Tongue (tissue), 3 donors: ENCODE measurements at places on chromosomes 4 and X.
A peak's percentile ranks its signal among the peaks of the same experiment; 100 is the strongest.

DNA sequence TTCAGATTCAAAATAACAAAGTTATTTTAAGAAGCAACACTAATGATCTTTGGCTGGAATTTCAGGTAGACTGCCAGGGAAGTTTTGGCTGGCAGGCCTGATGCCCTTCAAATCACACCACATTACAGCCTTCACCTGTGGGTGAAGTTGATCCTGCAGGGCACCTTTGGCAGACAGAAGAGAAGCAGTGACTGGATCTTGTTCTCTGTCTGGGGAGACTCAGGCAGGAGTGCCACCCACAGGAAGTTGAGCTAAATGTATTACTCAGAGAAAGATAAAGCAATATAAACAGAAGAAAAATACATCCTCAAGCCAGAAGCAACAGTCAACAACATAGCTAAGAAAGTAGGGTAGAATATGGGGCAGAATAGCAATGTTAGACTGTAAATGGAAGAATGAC is 12.8 kb upstream of the CFAP299 start:
- DNase-seq = peak; percentile 11

- no peak for DNase-seq
Observed at GRCh38 chr4:18397681-18398390, 376.3 kb upstream of the LCORL start.

GRCh38 chrX:95040104-95040503 is 1366.1 kb downstream of the FAM133A start:
- DNase-seq = no peak

DNA sequence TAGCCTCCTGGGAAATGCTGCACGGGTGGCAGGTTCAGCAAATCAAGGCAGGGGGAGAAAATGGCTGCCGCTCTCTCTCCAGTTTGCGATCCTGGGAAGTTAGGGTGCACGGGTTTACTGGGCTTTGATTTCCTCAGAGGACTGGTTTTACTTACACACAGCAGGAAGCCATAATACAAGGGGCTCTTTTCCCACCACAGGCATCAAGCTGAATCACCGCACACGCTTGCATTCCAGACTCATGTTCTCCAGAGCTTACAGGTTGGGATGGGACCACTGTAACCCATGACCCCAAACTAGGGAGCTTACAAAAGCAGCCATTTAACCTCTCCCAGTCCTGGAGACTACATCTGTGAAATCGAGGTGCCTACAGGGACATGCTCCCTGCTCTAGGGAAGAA is 159.8 kb downstream of the DHRSX start:
- no peak for DNase-seq

GRCh38 chrX:8341814-8342590 is 122.6 kb upstream of the VCX3B start:
- DNase-seq = no peak

GRCh38 chr4:107906458-107907100 is 24.8 kb upstream of the CYP2U1 start:
- DNase-seq = no peak

DNA sequence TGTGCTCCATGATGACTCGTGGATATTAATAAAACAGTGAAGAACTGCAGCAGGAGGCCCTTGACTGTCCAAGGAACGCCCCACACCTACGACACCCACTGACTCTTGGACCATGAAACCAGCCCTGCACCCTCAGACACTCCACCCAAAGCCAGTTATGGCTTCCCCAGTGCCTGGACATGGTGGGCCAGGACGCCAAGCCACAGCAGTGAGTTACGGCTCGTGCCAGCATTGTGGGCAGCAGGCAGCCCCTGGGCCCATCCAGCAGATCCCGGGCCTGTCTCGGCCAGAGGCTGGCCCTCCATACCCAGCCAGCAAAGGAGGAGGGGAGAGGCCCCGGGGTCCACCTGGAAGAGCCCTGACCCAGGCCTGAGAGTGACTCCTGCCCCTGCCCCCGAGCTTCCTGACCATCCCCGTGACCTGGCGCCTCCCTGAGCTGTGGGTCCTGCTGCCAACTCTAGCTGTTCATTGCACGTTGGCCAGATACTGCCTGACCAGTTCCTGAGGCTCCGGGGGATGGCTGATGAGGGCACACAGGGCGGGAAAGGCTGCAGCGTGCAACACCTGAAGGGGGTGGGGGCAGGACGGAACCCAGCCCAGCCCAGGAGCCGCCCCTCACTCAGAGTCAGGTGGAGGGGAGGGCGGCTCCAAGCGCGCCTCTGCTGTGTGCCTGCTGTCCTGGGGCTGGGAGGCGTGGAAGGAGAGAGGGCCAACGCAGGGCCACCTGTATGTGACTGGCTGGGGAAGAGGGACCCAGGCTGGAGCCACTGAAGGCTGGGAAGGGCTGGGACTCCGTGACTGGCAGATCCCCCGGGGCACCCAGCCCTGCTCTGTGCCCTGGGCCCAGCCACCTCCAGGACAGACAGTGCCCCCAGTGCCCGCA is 739 bp downstream of the SLC49A3 start:
- DNase-seq = no peak

- DNase-seq = peak; percentile 86
Observed at GRCh38 chrX:131830400-131831184, 192.5 kb upstream of the STK26 start.

DNA sequence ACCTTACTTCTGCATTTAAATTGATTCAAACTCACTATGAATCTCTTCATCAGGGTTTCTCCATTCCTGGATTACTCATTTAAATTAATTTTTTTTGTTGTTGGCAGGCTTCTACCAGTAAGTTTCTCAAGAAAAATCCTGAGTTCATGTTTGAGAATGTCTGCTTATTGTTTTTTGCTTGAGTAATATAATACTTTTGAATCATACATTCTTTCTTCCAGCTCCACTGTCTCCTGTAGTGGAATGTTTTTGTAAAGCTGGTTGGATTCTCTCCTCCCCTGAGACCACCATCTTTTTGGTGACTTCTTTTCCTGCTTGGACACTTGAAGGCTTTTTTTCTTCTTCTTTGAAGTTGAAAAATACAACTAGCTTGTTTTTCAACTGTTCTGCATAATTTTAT is 4.3 kb upstream of the MID1IP1 start:
- no peak for DNase-seq

DNA sequence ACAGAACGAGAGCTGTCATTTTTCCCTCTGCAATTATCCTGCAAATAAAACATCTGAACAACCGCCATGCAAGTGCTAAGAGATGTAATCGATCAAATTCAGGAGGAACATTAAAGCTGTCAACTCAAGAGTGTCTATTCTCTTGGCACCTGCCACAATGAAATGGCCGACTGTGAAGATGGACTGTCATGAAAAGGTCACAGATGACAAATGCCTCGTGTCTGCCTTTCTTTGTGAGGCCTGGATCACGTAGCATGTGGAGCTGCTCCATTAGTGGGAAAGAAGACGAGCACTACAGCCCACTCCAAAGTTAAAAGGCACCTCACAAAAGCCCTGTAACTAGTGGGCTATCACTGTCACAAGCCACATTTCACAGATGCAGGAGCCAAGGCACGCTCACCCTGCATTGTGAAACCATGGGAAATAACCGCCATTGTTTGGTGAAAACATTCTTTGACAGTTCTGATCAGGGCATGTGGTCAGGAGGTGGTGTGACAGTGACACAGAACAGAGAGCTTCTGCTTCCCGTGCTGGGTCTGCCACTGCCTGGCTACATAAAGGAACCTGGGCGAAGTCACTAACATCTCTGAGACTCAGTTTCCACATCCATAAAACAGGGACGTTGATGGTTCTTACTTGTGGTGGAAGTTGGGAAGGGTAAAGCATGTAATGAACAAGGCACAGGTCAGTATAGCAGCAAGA is 98.9 kb downstream of the EVC2 start:
- no peak for DNase-seq

DNA sequence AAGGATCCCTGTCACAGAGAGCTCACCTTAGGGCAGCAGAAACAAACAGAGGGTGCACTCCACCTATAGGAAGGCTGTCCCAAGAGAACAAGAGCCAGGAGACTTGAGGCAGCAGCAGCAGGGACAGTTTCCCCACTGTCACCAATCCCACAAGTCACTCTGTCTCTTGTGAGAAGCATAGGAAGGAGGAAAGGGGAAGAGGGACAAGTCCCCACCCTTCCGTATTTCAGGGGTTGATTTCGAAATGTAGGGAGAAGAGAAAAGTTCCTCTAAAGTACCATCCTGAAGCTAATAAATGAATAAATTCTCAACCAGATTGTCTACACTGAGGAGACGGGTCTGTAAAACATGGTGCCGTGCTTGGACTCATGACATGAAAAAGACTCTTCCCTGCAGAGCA is 9.5 kb upstream of the TLR8 start:
- DNase-seq = no peak

DNA sequence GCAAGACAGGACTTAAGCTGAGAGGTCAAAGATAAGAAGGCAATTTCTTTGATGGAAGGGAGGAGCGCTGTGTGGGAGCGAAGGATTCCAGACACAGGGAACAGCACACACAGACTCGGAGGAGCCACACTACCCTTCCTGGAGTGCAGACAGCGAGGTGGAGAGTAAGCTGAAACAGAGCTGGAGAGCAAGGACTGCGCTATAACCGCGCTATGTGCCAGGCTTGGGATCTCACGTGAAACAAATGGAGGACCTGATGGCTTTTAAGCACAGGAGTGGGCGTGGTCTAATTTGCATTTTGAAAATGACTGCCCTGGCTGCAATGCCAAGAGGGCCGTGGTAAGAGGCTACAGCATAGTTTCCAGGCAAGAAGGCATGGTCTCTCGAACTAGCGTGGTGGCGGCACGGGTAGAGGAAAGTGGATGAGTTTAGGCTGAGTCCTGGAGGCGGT is 113.9 kb upstream of the SORBS2 start:
- no peak for DNase-seq

DNA sequence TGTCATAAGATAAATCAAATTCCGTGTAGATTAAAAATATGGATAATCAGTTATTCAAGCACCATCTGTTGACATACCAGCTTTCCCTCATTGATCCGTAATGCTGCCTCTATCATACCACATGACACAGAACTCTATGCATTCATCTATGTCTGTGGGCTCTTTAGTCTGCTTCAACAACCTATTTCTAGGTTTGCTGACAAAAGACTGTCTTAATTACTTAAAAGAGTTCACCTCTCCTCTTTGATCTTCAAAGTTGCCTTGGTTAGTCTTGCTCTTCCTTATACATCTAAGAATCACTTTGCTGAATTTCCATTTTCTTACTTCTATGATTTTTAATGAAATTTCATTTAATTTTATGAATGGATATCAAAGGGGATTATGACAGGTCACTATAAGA is 57.0 kb upstream of the PRSS48 start:
- no peak for DNase-seq

- DNase-seq = no peak
Observed at GRCh38 chr4:53321151-53321983, 44.5 kb downstream of the SCFD2 start.

GRCh38 chr4:86496094-86497080 is 97.7 kb upstream of the PTPN13 start:
- DNase-seq = peak; percentile 74

DNA sequence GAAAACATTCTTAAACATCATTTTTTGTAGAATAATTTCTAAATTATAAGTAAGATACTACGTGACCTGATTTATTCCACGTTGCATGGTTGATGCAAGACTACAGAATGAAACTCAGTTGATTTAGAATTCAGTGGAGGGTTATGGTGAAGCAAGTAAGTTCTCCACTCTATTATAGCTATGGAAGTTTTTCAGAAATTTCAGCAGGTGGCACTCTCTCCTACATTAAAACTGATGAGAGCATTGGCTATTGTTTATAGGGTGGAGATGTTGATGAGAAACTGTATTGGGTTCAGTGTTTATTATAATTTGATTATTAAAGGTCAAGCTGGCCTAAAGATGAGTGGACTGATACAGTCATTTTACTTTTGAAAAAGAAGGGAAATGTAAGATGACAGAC is 88.0 kb downstream of the FNIP2 start:
- DNase-seq = peak; percentile 44

DNA sequence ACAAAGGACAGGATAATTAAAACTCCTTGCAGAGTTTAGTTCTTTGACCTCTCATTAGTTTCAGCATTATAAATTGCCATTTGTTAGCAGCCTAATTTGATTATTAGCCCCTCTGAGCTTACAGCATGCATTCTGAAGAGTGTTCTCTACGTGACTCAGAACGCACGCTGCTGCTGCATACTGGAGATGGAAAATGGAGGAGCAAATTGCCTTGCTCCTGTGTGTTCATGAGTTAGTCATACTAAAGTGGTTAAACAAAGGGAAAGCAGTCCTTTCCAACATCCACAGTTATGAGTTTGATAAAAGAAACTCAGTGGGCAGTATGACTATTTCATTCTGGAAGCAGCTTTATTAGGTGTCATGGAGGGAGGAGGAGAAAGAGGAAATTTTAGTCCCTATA is 922.5 kb downstream of the RPA4 start:
- no peak for DNase-seq

- DNase-seq = no peak
Observed at GRCh38 chr4:189092581-189092980, 848.1 kb upstream of the FRG1 start.

DNA sequence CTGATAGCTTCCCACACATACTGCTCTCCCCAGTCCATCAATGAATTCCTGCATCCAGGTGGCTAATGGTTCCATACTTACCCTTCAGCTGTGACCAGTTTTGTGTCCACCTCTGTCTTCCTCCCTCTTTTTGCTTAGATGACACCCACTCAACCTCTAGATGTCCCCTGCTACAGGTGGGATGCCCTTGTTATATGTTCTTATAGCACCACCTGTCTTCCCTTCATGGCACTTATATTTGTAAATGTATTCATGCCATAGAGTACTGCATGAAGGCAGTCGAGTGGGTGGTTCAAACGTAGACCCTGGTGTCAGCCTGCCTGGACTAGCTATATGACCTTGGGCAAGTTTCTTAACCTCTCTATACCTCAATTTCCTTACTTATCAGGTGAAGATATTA is 6.5 kb upstream of the USP46 start:
- no peak for DNase-seq

DNA sequence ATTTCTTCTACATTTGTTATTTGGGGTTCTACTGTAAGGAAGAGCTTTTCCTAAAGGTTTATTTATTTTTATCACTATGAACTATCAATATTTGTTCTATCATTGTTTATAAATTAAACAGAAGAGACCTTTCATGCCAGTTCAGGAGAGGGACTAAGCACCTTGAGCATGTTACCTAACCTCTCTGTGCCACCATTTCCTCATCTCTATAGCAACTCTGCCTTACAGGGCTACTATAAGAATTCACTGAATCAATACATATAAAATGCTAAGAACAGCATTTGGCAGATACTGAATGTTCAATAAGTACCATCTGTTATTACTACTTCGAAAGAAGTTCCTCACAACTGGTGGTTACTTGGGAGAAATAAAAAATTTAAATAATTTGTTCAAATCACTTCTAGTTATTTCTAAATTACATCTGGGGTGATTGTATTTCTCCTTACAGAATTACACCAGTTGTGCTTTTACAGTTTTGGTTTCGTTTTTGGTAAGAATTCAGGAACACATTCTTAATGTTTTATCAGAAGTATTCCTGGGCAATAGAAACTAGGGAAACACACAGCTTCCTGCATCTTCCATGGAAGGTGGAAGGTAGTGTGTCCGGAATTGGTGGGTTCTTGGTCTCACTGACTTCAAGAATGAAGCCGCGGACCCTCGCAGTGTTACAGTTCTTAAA is 32.9 kb downstream of the EREG start:
- no peak for DNase-seq

DNA sequence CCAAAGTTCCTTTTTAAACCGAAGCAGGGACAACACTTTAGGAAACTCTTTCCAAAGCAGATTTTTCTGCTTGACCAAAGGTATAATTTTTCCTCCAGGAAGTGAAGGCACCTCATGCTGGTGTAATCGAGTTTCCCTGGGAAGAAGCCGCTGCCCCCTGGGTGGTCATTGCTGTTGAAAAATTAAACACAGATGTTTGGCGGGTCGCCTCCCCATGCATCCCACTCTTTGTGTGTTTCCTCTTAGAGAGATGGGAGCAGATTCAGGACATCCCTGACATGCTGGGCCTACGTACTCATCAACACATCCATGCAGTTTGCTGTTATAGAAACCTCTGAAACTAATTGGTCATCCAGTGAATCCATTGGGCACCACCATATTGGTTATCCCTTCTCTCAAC is 179.2 kb upstream of the HCCS start:
- DNase-seq = peak; percentile 17
